ENCODE measurements at places on chromosomes 13 and 19.

- DNase-seq = no peak
Measured at GRCh38 chr13:76680112-76680511, 206.1 kb downstream of the KCTD12 start.

DNA sequence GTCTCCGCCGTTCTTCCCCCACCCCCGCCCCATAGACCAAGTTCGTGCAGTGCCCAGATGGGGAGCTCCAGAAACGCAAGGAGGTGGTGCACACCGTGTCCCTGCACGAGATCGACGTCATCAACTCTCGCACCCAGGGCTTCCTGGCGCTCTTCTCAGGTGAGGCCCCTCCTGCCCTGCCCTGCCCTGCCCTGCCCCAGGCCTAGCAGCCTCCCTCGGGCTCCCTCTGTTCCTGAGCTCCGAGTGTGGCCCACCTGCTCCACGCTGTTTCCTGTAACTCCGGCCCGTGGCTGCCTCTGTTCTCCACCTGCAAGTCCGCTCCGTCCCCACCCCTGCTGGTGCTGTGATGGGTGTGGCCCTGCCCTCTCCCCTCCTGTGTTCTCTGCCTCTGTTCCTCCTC, 6.4 kb downstream of the LHB start:
- no peak for DNase-seq

DNA sequence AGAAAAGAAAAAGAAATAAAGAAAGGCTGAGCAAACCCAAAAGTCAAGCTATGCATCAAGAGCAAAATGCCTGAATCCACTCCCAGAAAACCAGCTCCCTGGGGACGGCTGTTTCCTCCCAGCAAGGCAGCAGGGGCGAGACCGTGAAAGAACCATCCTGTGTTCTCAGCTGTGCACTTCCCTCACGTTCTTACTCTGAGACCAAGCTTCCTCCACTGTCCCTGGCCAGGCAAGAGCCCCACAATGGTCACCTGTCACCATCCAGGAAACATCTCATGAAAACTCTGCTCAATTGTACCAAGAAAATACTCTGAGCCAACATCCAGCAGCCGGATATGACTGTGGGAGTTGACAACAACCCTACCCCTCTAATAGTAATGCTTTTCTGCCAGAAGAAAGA, 22.9 kb downstream of the RAB20 start:
- DNase-seq = no peak

DNA sequence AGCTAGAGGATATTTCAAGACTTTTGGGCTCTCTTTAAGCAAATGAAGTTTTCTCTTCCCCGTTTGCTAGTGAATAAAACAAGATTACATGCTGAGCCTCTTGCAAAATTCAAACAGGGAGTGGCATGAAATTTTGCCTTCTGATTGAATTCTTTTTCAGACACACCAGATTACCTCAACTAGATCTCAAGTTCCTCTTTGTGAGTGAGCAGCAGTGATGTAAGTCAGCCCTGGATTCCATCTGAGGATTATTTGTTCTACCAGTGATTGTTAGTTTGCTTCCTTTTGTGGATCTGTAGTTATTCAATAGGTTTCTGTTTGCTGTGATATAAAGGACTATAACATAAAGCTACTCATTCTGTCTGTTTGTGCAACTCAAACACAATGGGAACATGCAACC, 407.7 kb downstream of the LMO7 start:
- DNase-seq = no peak

DNA sequence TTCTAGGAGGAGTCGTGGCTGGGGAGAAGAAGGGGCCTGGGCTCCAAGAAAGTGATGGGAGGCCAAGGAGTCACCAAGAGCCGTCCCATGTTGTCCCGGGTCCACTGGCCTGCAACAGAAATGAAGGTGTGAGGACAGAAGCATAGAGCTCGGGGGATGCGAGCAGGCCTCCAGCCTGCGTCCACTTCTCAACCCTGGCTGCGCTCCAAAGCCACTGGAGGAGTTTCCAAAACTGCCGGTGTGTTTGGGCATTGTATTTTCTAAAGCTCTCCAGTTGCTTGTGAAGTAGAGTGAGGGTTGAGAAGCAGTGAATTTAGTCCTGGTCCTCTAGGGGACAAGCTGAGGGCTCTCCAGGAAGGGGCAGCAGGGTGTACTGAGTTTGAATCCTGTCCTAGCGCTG, 13.0 kb downstream of the FFAR2 start:
- DNase-seq = no peak

- no peak for DNase-seq
Measured at GRCh38 chr19:17654993-17655392, 33.2 kb downstream of the UNC13A start.

DNA sequence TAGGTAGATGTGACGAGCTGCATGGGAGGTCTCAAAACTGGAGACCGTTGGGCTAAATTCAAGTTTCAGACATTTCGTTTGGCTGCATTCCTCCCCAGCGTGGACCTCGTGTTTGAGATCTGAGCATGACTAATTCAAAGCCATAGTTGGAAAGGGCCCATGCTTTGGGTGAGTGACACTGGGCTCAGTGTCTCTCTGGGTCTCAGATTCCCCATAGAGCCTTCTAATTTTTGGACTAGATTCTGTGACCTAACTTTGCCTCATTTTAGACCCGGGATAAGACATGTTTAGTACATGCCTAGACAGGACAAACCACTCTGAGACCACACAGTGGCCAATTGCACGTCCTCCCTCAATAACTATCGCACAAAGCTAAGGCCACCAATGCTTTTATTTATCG, 16.6 kb downstream of the CKM start:
- no peak for DNase-seq

Data from NCI-H2227 treated with DMSO at 0.1 percent for 48 hours (cell line).